ENCODE measurements at places on chromosomes 1 and 21. TPM values are rescaled to one million over a fixed set of nuclear protein-coding genes. Genes with fewer than 3 reads are reported as not detected.

GRCh38 chr1:232108598-232108997 is 482.0 kb downstream of the DISC1 start:
- H3K4me1 ChIP-seq = no peaks in the 10 kb centered on the region
- H3K36me3 ChIP-seq = no peaks in the 10 kb centered on the region
- DNase-seq = no peak
- no peaks in the 10 kb centered on the region for H3K27me3 ChIP-seq
- H3K4me3 ChIP-seq = no peak overlapping the region

Gene TCP10L
- 81.3 TPM for total RNA-seq

- no peak overlapping the region for H3K4me3 ChIP-seq
- H3K27me3 ChIP-seq = no peaks in the 10 kb centered on the region
- H3K27ac ChIP-seq = no peak overlapping the region
- H3K36me3 ChIP-seq = no peaks in the 10 kb centered on the region
- no peak for DNase-seq
These were observed 89.9 kb upstream of the DSCAM start for GRCh38 chr21:40936771-40937261.

- no peak for DNase-seq
- no peak overlapping the region for H3K27ac ChIP-seq
- H3K4me3 ChIP-seq = no peak overlapping the region
- H3K36me3 ChIP-seq = no peaks in the 10 kb centered on the region
- H3K27me3 ChIP-seq = no peaks in the 10 kb centered on the region
These were observed 14.1 kb upstream of the HMGCS2 start for GRCh38 chr1:119782631-119783325.

- no peaks in the 10 kb centered on the region for H3K36me3 ChIP-seq
- H3K27me3 ChIP-seq = no peaks in the 10 kb centered on the region
- peak; percentile 47 for DNase-seq
- no peaks in the 10 kb centered on the region for H3K4me1 ChIP-seq
These were observed 2.7 kb downstream of the DPT start for GRCh38 chr1:168726281-168726680.

DNA sequence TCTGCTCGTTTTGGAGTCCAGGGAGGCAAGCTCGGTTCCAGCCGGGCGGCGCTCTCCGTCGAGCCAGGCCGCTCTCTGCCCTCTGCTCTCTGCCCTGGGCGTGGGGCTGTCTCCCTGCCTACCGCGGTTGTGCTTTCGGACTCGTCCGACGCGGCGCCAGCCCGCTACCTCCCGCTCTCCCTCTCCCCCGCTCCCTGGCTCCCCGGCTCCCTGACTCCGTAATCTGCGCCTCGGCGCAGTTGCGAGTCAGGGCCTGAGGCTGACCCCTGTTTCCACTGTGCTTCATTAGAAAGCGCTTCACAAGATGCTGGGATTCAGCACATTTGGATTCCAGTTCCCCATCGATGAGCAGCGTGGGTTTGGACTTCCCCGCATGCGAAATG is 2.2 kb downstream of the SOX13 start:
- DNase-seq = peak; percentile 53
- H3K27ac ChIP-seq = peak overlapping the region; percentile 87
- no peaks in the 10 kb centered on the region for H3K27me3 ChIP-seq
- H3K4me3 ChIP-seq = peak overlapping the region; percentile 77

Gene NECTIN4
- 1.2 TPM for total RNA-seq

- no peaks in the 10 kb centered on the region for H3K4me1 ChIP-seq
- H3K36me3 ChIP-seq = no peaks in the 10 kb centered on the region
- H3K4me3 ChIP-seq = no peak overlapping the region
- no peak overlapping the region for H3K27ac ChIP-seq
These were observed 22.8 kb upstream of the ELOA start for GRCh38 chr1:23720256-23720995.

Gene STX12
- total RNA-seq = 46.7 TPM

Gene BMP8A
- 5.6 TPM for total RNA-seq

GRCh38 chr1:228350831-228351781 is 55.5 kb downstream of the TRIM11 start:
- no peak overlapping the region for H3K27ac ChIP-seq
- H3K4me3 ChIP-seq = no peak overlapping the region
- no peaks in the 10 kb centered on the region for H3K27me3 ChIP-seq
- no peak for DNase-seq
- H3K36me3 ChIP-seq = no peaks in the 10 kb centered on the region
- no peaks in the 10 kb centered on the region for H3K4me1 ChIP-seq

DNA sequence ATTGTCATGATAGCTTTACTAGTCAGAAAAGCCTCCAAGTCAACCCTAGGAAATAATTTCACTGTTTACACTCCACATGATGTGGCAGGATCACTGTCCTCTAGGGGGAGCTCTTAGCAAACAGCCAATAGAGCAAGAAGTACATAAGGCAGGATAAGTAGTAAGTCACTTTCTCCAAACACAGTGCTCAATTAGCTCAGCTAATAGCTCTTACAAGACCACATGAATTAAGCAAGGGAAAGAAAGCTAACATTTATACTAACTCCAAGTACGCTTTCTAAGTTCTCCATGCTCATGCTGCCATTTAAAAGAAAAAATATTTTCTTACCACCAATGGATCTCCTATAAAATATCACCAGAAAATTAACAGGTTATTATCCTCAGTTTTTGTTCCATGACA is 66.9 kb upstream of the LRIF1 start:
- DNase-seq = peak; percentile 62
- no peaks in the 10 kb centered on the region for H3K27me3 ChIP-seq
- no peaks in the 10 kb centered on the region for H3K36me3 ChIP-seq

Gene S100A2
- total RNA-seq = 9.6 TPM

DNA sequence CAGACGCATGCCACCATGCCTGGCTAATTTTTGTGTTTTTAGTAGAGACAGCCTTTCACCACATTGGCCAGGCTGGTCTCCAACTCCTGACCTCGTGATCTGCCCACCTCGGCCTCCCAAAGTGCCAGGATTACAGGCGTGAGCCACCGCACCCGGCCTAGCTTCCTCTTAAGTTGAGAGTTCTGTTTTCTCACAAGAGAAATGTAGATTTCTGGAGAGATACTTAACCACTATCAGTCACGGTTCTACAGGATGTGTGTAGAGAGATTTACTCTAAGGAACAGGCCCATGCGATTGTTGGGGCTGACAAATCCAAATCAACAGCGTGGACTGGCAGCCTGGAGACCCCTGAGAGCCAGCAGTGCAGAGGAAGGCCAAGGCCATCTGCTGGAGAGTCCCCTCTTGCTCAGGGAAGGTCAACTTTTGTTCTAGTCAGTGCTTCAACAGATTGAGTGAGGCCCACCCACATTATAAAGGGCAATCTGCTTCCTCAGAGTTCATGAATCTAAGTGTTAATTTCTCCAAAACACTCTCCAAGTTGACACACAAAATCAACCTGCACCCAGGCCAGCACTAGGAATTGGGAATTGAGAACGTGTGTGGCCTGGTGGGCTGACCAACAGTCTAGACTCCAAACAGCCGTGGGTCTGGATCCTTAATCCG is 38.7 kb downstream of the CHAF1B start:
- H3K4me1 ChIP-seq = no peaks in the 10 kb centered on the region
- no peaks in the 10 kb centered on the region for H3K27me3 ChIP-seq
- no peaks in the 10 kb centered on the region for H3K36me3 ChIP-seq
- H3K27ac ChIP-seq = no peak overlapping the region

DNA sequence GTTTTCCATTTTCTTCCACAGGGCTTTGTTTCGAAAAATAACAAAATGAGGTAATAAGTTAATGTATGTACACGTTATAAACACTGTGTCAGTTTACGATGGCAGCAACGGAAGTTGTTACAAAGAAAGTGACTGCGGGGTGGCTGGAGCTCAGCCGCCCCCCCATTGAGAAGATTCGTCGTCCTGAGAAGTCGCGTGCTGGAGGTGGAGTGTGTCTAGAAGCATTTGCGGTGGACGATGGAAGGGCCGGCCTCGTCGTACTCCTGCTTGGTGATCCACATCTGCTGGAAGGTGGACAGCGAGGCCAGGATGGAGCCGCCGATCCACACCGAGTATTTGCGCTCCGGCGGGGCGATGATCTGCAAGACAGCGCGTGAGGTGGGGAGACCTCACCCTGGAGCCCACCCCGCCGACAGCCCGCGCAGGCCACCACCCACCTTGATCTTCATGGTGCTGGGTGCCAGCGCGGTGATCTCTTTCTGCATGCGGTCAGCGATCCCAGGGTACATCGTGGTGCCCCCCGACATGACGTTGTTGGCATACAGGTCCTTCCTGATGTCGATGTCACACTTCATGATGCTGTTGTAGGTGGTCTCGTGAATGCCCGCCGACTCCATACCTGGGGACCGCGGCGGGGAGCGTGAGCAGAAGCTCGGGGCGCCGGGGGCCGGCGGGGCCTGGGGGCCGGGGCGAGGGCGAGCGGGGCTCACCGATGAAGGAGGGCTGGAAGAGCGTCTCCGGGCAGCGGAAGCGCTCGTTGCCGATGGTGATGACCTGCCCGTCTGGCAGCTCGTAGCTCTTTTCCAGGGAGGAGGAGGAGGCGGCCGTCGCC is 2.4 kb downstream of the ACTA1 start:
- H3K36me3 ChIP-seq = no peaks in the 10 kb centered on the region
- H3K27me3 ChIP-seq = no peaks in the 10 kb centered on the region
- peaks cover 22% of the 10 kb centered on the region for H3K4me1 ChIP-seq
- H3K27ac ChIP-seq = no peak overlapping the region
- DNase-seq = no peak

DNA sequence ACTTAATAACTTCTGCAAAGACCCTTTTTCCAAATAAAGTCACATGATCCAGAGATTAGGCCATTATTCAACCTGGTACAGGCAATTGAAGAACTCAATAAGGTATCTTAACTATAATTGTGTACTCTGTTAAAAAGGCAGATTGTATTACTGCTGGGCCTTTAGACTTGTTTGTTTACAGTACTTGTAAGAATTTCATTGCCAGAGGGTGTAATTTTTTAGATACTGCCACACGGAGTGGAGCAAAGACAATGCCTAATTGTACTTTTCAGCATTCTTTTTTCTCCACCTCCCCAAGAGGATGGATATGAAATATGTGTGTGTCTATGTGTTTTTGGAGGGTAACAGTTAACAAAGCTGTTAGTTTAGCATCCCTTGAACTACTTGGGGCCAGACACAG is 47.5 kb downstream of the HUNK start:
- no peaks in the 10 kb centered on the region for H3K4me1 ChIP-seq
- H3K36me3 ChIP-seq = no peaks in the 10 kb centered on the region
- H3K27ac ChIP-seq = no peak overlapping the region
- DNase-seq = no peak
- no peaks in the 10 kb centered on the region for H3K27me3 ChIP-seq

GRCh38 chr1:235090406-235091069 is 38.1 kb downstream of the TOMM20 start:
- H3K4me3 ChIP-seq = no peak overlapping the region
- no peaks in the 10 kb centered on the region for H3K27me3 ChIP-seq
- DNase-seq = no peak
- H3K27ac ChIP-seq = no peak overlapping the region
- peaks cover 14% of the 10 kb centered on the region for H3K4me1 ChIP-seq

DNA sequence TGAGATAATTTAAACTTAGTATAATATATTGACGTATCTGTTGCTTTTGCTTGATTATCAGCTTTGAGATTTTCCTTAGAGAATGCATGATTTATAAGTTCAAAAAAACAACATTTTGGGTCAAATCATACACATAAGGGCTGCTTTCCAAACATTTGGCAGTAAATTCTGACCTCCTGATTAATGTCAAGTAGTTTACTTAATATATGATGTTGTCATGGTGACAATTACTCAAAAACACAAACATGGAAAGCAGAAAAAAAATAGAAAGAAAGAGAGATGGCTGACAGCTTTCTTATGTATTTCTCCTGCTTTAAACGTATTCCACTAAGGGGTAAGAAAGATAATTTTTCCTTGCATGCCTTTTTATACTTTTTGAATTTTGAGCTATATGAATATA is 258.2 kb upstream of the C1orf105 start:
- no peak overlapping the region for H3K27ac ChIP-seq
- H3K4me3 ChIP-seq = no peak overlapping the region

DNA sequence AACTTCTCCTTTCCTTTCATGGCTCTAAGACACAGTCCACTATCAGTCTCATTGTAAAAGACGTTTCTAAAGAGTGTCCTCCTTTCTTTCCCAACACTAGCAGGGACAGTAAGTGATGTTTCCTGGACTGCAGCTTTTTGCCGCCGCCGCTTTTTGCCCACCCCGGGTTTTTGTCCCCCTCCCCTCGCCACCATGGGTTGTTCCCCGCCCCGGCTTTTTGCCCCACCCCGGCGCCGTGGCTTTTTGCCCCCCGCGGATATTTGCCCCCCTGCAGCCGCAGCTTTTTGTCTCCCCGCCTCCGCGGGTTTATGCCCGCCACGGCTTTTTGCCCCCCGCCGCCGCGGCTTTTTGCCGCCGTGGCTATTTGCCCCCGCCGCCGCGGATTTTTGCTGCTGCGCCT is 95.2 kb downstream of the TPTE start:
- no peaks in the 10 kb centered on the region for H3K27me3 ChIP-seq
- H3K27ac ChIP-seq = no peak overlapping the region
- H3K4me3 ChIP-seq = no peak overlapping the region
- H3K4me1 ChIP-seq = no peaks in the 10 kb centered on the region
- H3K36me3 ChIP-seq = no peaks in the 10 kb centered on the region

Gene FCRLB
- 0.63 TPM for total RNA-seq

- no peak overlapping the region for H3K4me3 ChIP-seq
- peaks cover 16% of the 10 kb centered on the region for H3K4me1 ChIP-seq
- no peaks in the 10 kb centered on the region for H3K27me3 ChIP-seq
- H3K36me3 ChIP-seq = no peaks in the 10 kb centered on the region
These were observed 119.6 kb upstream of the ADGRL2 start for GRCh38 chr1:81681114-81681513.

DNA sequence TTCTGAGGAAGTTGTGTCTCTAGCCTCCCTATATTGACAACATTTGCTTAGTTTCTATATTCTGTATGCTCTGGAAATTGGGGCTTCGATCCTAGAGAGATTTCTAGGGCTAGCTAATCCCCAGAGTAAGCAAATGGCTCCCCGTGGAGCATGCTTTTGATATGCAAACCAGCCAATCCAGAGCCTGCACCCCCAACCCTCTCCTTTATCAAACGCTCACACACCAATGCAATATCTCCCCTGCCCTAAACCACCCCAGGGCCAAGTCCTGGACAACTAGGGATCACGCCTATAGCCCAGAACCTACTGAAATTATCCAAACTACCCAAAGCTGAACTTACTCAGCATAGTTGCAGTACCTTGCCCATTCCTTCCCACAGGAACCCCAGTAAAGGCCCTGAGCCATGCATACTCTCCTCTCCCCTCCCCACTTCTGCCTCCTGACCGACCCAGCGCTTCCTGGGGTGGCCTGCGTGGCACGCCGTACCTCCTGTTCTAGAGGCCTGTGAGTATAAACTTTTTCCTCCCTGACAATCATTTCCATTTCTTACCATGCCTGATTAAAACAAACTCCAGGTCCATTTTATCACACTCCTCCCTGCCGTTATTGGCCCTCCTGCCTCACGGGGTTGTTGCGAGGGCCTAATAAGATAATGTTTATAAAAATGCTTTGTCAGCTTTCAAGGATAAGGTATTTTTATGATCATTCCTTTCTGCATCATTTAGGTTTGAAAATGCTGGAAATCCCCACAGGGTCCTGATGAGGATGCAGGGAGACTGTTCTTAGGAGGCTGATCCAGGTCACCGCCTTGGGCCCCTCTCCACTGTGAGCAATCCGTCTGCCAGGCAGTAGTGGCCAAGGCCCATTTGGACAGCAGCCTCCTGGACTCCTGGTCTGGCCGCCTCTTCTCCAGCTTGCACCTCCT is 102.7 kb downstream of the TENT5C start:
- no peak overlapping the region for H3K27ac ChIP-seq
- H3K4me3 ChIP-seq = no peak overlapping the region
- no peaks in the 10 kb centered on the region for H3K4me1 ChIP-seq
